ENCODE measurements at places on chromosomes 2 and 18.

- H3K27me3 ChIP-seq = no peaks in the 10 kb centered on the region
- H3K4me1 ChIP-seq = no peaks in the 10 kb centered on the region
- no peak overlapping the region for H3K27ac ChIP-seq
- no peak for DNase-seq
These were observed 51.8 kb downstream of the ADD2 start for GRCh38 chr2:70716131-70716743.

DNA sequence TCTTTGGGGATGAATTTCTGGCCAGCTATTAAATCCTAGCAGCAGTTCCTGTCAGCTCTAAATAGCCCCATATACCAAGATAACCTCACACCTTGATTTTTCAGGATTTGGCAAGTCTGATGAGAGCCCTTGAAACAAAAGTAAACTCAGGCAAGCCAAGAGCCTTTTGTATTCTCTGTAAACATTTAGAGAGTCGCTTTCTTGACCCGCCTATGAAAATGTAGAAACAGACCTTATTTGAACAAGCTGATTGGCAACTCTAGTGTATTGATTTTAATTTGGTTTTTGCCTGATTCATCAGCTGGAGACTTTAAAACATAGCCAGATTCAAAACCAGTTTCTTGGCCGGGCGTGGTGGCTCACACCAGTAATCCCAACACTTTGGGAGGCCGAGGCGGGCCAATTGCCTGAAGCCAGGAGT, 43.4 kb downstream of the CABLES1 start:
- no peak overlapping the region for H3K4me3 ChIP-seq
- peaks cover 5% of the 10 kb centered on the region for H3K4me1 ChIP-seq
- H3K27ac ChIP-seq = no peak overlapping the region
- DNase-seq = no peak
- no peaks in the 10 kb centered on the region for H3K36me3 ChIP-seq

DNA sequence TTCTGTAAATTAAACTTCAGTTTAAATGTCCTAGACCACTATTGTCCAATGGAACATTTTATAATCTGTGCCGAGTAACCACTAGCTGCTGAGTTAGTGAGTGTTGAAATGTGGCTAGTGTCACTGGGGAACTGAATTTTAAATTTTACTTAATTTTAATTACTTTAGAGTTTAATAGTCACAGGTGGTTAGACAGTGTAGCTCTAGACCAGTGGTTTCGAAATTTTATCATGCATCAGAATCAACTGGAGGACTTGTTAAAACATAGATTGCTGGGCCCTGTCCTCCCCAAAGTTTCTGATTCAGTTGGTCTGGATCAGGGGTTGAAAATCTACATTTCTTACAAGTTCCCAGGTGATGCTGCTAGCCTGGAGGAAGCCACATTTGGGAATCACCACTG, 110.4 kb downstream of the FMNL2 start:
- H3K27me3 ChIP-seq = peaks cover 13% of the 10 kb centered on the region
- H3K27ac ChIP-seq = no peak overlapping the region

DNA sequence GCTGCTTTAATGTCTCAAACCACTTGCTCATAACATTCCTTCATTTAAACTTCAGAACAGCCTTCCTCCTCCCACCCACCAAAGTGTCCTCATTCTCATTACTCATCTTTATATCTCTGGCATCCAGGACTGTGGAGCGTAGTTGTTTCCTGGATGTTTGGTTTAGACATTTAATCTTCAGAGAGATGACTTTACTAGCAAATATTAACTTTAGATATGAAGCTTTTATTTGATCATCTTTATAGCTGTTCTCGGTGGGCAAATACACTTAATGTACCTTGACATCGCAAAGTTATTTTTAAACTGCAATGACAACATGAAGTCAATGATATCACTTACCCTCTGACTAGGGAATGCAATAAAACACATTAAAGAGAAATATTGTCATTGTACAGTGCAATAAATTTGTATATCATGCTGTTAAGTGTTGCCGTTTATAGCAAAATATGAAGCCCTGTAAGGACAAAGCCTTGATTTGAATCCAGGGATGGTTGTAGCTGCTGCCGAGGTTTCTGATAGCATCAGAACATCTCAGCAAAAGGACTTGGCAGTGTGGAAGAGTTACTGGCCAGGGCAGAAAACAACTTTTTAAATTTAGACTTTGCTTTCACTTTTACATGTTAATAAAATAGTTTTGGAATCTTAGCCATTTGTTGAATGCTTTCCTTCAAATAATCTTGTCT, 4.6 kb upstream of the LAMA3 start:
- H3K4me1 ChIP-seq = peaks cover 5% of the 10 kb centered on the region
- H3K36me3 ChIP-seq = no peaks in the 10 kb centered on the region
- peaks cover 49% of the 10 kb centered on the region for H3K27me3 ChIP-seq
- H3K4me3 ChIP-seq = no peak overlapping the region
- H3K27ac ChIP-seq = no peak overlapping the region

DNA sequence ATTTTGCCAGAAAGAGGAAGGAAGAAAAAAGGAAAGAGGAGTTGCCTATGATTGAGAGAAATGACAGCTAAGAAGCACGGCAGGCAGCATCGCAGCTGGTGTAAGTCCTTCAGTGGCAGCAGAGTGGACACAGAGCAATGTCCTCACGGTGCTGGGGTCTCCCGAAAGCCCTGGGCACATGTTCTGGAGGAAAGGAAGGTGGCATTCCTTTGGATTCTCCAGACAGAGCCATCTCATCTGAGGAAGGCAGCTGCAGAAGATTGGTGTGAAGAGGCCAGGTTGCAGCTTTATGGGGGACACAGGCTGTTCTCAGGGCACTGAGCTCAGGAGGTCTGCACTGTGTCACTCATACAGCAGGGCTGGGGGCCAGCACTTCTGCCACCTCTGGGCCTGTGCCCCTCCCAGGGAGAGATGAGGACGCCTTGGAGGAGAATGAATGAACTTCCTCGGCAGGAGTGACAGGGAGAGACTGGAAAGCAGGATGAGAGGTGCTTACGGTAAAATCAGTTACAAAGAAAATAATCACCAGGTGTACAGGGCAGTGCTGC, 252.0 kb upstream of the MYT1L start:
- H3K4me3 ChIP-seq = no peak overlapping the region
- H3K4me1 ChIP-seq = no peaks in the 10 kb centered on the region
- no peaks in the 10 kb centered on the region for H3K27me3 ChIP-seq
- H3K36me3 ChIP-seq = no peaks in the 10 kb centered on the region

DNA sequence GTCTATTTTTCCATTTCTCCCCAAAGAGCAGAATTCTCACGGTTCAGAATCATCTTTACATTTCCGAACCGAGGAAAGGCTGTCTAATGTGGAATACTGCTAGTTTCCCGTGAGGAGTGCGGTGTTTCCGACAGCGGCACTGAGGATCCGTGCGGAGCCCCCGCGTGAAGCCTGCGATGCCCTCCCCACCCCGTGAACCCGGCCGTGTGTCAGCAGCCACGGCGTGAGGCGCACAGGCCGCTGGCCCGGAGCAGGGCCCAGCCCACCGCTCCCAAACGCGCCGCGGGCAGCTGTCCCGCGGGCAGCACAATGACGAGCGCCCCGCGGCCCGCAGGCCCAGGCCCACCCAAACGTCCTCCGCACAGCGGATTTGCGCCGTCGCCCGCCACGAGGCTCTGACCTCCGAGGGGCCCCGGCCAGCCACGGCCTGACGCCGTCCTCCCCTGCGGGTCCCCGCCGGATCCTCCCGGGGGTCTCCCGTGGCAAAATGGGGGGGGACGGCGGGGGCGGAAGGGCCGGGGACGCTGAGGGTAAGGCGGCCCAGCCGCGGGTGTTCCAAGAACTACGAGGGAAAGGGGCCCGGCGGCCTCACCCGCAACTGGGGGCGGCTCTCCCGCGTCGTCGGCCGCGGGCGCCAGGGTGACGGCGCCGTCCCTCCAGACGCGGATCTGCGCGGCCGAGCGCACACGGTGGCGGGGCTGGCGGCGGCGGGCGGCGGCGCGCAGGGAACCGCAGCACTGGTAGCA, 796 bp downstream of the SPIRE1 start:
- no peaks in the 10 kb centered on the region for H3K36me3 ChIP-seq
- DNase-seq = peak; percentile 42
- peaks cover 20% of the 10 kb centered on the region for H3K4me1 ChIP-seq
- H3K4me3 ChIP-seq = peak overlapping the region; percentile 80

DNA sequence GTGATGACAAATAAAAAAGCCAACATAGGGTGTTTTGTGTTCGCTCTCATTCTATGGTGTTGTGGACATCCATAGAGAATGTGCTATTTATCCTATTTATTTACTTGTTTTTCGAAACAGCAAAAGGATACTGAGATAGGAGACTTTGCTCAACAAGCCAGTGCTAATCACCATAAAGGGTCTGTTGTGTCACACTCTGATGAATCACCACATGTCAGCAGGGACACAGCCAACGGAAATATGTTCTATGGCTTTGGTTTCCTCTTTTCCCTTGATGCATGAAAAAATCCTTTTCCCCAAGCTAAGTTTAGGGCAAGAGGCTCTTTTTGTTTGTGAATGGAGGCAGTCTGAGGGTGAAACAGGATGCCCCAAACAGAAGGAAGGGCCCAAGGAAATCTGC, 154.3 kb downstream of the RNF152 start:
- H3K4me1 ChIP-seq = no peaks in the 10 kb centered on the region
- peaks cover 12% of the 10 kb centered on the region for H3K27me3 ChIP-seq
- no peaks in the 10 kb centered on the region for H3K36me3 ChIP-seq
- no peak for DNase-seq

- peaks cover 4% of the 10 kb centered on the region for H3K36me3 ChIP-seq
- no peaks in the 10 kb centered on the region for H3K27me3 ChIP-seq
- H3K27ac ChIP-seq = peak overlapping the region; percentile 96
- peak overlapping the region; percentile 90 for H3K4me3 ChIP-seq
- peaks cover 21% of the 10 kb centered on the region for H3K4me1 ChIP-seq
These were observed 726 bp upstream of the SS18 start for GRCh38 chr18:26091047-26091630.

DNA sequence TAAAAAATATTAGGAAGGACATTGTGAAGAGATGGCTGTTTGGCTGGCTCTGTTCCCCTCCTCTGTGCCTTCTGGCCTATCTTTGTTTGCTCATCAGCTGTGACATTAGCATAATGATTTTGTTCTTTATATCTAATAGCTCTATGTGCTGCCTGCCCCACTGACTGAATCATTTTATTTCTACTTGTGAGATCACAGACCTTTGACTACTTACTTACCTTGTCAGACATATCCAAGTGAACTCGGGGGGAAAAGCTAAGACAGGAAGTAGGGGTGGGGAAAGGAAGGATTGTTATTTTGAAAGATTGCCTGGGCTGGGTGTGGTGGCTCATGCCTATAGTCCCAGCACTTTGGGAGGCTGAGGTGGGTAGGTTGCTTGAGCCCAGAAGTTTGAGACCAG, 104.2 kb downstream of the ASAP2 start:
- no peak for DNase-seq
- peaks cover 2% of the 10 kb centered on the region for H3K4me1 ChIP-seq
- H3K27me3 ChIP-seq = no peaks in the 10 kb centered on the region
- no peak overlapping the region for H3K4me3 ChIP-seq

- peak; percentile 30 for DNase-seq
- peak overlapping the region; percentile 89 for H3K27ac ChIP-seq
- H3K4me1 ChIP-seq = peaks cover 72% of the 10 kb centered on the region
These were observed 694 bp upstream of the HPCAL1 start for GRCh38 chr2:10301941-10302478.

DNA sequence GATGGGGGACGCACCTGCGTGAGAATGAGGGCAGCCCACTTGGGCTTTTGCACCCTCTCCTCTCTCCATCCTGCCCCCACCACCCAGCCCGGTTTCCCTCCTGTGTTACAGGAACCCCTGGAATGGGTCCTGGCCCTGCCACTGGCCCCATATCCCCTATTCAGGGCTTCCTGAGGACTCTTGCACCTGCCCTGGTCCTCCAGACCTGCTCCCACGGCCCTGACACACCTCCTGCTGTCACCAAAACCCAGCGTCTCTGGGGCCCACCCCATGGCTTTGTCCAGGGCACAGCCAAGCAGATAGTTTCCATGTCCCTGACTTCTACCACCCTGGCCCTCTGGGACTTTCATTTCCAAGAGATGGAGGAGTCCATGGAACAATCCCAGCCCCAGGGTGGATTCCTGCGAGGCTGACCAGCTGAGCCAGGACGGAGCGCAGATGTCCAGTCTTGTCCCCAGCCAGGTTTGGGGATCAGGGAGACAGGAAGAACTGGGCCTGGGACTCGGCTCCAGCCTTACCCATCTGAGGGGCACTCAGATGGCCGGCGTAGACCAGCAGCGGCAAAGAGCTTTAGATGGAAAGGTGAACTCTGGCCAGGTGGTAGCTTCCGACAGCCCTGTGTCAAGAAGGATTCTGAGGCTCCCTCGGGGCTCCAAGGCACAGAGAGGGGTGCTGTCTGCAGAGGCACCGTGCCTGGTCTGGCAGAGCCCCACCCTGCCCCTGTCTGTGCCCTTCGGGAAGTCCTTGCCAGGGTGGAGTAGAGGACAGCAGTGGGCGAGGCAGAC, 12.0 kb downstream of the GPR35 start:
- no peak overlapping the region for H3K4me3 ChIP-seq
- no peaks in the 10 kb centered on the region for H3K27me3 ChIP-seq
- H3K27ac ChIP-seq = no peak overlapping the region

GRCh38 chr2:206700156-206700555, 18.0 kb downstream of the DYTN start:
- H3K27me3 ChIP-seq = peaks cover 13% of the 10 kb centered on the region
- H3K4me3 ChIP-seq = no peak overlapping the region
- peaks cover 5% of the 10 kb centered on the region for H3K4me1 ChIP-seq

- no peak for DNase-seq
- H3K4me1 ChIP-seq = no peaks in the 10 kb centered on the region
- no peaks in the 10 kb centered on the region for H3K27me3 ChIP-seq
These were observed 361.0 kb upstream of the NT5C1B start for GRCh38 chr2:18950361-18950851.

DNA sequence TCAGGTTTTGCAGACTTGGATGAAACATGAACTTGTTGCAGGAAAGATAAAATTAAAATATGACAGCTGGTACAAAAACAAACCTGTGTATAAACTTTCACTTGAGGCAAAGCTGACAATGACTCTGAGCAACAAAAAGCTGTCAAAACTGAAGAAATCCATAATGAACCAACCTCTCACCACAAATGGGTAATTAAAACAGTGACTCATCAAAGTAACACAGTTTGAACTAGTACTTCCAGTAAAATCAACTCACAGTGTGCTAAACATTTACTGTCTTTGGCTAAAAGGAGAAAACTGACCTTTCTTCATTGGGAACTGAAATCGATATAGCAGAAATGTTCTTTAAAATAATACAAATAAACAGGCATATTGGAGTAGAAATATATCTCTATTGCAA, 209.7 kb downstream of the WDPCP start:
- DNase-seq = no peak

GRCh38 chr2:569681-570080, 107.5 kb downstream of the TMEM18 start:
- H3K4me3 ChIP-seq = no peak overlapping the region
- H3K27me3 ChIP-seq = peaks cover 38% of the 10 kb centered on the region
- no peaks in the 10 kb centered on the region for H3K4me1 ChIP-seq
- no peak for DNase-seq
- H3K27ac ChIP-seq = no peak overlapping the region
- H3K36me3 ChIP-seq = no peaks in the 10 kb centered on the region

DNA sequence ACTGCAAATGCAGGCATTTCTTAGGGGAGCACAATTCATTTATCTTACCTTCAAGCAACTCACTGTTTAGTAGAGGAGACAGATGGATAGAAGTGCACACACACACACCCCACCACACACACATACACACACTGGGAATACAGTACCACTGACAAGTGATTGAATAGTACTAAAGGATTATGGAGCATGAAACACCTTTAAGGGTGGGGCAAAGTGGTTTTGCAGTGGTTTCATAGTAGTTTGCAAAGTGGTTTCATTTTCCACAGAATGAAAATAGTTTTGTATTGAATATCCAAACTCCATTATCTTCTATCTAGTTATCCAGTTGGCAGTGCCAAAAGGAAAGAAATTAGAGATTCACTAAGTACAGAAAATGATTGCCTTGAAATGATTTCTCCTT, 18.9 kb downstream of the KIF5C start:
- peaks cover 5% of the 10 kb centered on the region for H3K4me1 ChIP-seq
- H3K36me3 ChIP-seq = peaks cover 5% of the 10 kb centered on the region
- H3K4me3 ChIP-seq = no peak overlapping the region
- H3K27ac ChIP-seq = no peak overlapping the region
- peaks cover 22% of the 10 kb centered on the region for H3K27me3 ChIP-seq

Measured in activated naive CD8-positive, alpha-beta T cell treated with anti-CD3 and anti-CD28 coated beads for 36 hours (primary cell).